ENCODE measurements at places on chromosomes 5 and 9.

- DNase-seq: peak; percentile 64
Observed at GRCh38 chr5:10695055-10695649, 65.9 kb downstream of the DAP start.

- no peak for DNase-seq
Observed at GRCh38 chr5:60826653-60827052, 17.4 kb downstream of the ELOVL7 start.

GRCh38 chr5:55923177-55923771 lies 71.5 kb downstream of the IL6ST start:
- DNase-seq: peak; percentile 55

DNA sequence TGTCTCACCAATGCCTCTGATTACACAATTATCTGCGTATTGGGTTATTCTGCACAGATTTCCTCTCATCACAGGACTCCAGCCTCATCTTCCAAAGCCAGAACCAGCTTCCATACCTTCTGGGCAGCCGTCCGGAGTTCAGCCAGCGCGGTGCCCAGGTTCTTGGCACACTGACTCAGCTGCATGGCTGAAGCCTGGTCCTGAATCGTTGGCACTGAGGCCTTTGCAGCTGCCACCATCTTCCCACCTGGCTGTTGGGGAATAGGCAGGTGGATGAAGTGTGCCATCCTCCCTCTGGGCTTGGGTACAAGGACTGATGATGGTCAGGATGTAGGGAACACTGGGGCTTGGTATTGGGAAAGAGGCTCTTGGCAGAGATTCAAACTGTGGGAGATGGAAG lies 17.9 kb downstream of the TLN1 start:
- DNase-seq: no peak

- no peak for DNase-seq
Observed at GRCh38 chr5:98602534-98603112, 170.8 kb upstream of the RGMB start.

DNA sequence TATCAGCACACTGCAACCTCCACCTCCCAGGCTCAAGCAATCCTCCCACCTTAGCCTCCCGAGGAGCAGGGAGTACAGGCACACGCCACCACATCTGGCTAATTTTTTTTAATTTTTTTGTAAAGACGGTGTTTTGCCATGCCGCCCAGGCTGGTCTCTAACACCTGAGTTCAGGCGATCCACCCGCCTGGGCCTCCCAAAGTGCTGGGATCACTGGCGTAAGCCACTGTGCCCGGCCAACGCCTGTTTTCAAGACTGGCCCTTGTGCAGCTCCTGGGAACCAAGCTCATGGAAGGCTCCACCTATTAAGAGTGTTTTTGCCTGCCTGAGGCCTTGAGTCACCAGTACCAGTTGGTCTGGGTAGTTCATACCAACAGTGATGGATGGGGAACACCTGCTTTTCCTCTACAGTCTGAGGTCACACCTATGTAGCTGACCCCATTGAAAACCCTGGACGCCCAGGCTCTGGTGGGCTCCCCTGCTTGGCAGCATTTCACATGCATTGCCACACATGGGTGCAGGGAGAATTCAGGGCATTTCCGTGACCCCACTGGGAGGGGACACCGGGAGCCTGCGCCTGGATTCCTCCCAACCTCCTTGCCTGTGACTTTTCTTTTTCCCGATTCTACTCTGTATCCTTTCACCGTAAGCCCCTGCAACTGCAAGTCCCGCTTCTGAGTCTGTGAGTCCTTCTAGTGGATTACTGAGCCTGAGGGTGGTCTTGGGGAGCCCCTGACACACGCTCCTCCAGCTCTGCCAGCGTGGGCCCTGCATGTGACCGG lies 63.5 kb downstream of the ZNF354C start:
- DNase-seq: no peak
